Left renal pelvis (tissue), 4 donors: ENCODE measurements at places on chromosomes 3 and 15.

DNA sequence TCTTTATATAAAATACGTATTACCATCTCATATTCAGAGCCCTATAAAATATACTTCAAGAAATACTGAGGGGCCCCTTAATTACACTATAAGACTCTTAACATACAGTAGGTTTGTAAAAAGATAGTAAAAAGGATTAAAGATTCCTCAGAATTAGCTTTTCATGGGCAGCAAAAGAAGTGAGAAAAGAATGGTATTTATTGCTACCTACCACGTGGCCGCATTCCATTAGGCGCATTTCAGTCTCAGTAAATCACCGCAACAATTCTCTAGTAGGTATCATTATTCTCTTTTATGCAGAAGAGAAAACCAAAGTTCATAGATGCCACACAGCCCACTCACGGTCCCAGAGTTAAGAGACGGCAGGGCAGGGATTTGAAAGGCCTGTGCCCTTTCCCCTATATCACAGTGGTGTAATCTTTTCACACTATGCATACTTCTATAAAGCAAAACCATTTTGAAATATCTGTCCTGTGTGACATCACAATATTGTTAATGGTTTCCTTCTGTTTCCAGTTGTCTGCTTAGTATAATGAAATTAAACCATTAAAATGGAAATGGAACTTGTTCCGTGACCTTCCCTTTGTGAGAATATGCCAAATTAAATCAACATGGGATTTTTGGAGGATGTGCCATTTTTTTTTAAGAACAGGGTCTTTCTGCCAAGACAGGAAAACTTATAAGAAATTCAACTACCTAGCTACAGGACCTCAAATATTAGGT is 1072.2 kb downstream of the FHIT start:
- no peak for DNase-seq

- DNase-seq, result peak; percentile 39
These were observed 4.3 kb downstream of the MECOM start for GRCh38 chr3:169659096-169659819.

DNA sequence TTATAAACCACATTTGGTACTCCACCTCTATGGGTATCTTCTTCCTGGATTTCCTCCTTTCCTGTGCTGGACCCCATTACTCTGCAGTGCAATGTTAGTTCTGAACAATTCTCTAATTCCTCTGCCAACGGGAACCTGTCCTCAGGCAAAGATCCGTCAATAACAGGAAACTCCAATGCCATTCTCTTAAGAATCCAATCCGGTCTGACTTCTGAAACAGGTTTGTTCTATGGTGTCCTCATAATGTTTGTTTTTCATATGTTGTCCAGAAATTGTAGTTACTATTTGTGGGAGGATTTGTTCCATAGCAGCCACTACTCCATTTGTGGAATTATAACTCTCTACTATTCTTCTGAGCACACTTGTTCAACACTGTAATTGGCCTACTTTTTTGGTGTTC is 112.7 kb downstream of the TBL1XR1 start:
- no peak for DNase-seq

DNA sequence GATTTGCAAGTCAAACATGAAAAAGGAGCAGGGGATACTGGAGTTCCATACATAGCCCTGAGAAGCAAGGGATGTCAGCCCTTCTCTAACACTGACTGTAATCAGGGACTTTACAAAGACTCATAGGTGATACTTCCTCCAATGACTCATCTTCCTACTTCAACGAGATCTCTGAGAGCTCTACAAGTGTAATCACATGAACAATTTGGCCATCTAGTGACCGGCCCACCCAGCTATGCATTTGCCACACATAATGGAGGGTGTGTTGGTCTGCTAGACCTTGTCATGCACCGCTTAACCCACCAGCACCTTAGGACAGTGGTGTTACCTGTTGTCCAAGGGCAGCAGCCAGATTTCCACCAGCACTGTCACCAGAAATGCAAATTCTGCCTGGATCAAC is 75.3 kb downstream of the NCEH1 start:
- DNase-seq, result no peak

GRCh38 chr3:54067055-54067698 is 55.2 kb upstream of the CACNA2D3 start:
- no peak for DNase-seq

DNA sequence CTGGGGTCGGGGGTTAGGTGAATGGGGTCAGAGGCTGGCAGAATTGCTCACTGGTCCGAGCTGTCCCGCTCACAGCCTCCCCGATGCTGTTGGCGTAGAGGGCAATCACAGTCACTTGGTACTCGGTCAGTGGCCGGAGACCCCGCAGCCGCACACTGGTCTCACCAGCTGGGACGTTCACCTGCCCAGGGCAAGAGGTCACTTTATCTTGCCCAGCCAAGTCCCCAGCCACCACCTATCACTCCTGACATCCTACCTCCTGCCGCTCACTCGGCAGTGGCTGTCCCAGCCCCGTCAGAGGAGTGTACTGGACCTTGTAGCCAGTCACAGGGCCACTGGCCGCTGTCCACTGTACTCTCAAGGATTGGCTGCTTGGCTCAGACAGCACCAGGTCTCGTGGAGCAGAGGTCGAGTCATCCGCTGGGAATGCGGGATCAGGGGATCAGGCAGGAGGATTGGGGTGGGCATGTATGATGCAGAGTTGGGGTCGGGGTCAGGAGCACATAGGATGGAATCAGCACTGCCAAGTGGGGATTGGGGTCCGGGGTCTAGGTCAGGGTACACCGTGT is 2.5 kb downstream of the COL7A1 start:
- no peak for DNase-seq

DNA sequence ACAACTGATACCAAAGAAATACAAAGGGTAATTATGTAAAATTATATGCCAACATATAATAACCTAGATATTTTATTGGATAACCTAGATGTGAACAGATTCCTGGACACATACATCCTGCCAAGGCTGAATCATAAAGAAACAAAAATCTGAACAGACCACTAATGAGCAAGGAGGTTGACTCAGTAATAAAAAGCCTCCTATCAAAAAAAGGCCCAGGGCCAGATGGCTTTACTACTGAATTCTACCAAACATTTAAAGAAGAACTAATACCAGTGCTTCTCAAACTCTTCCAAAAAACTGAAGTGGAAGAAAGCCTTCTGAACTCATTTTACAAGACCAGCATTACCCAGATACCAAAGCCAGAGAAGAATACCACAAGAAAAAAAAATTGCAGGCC is 32.4 kb downstream of the THBS1 start:
- DNase-seq, result no peak

GRCh38 chr3:707041-707440 is 385.8 kb upstream of the CNTN6 start:
- no peak for DNase-seq

DNA sequence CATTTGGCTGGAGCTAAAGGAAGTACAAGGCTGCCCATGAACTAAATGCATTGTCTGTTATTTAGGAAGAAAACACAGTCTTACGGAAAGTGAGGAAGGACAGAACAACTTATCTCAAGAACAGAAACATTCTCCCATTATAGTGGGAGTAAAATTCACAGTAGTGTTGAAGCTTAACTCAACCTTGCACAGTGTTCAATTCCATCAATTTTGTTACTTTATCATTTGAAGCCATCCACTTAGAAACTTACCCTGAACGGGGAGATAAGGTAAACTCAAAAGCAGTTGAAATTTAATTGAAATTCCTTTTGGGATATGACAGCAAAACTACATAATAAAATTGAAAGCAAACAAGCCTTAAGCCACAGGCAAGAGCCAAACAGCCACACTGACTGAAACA is 186.9 kb downstream of the PCCB start:
- no peak for DNase-seq

DNA sequence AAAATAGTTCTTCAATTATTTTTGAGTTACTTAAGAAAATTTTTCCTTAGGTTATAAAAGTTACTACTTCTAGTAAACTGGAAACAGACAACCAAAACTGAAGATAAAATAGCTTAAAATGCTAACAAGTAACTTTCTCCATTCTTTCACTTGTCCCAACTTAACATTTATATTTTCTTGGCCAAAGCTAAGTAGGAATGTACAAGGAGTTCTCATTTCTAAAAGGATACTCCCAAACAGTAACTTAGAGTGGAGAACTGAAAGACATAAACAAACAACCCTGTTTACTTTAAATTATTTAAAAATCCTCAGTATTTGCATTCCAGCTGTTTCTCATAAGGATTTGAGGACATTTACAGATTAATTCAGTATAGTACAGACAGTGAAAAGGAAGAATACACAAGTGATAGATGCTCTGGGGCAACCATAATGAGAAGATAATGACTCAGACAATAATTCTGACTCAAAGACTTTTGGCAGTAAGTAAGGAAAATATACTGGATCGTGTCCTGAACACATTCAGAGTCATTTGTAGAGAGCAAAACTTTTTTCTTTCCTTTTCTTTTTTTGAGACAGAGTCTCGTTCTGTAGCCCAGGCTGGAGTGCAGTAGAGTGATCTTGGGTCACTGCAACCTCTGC is 29.2 kb upstream of the ANXA2 start:
- no peak for DNase-seq

DNA sequence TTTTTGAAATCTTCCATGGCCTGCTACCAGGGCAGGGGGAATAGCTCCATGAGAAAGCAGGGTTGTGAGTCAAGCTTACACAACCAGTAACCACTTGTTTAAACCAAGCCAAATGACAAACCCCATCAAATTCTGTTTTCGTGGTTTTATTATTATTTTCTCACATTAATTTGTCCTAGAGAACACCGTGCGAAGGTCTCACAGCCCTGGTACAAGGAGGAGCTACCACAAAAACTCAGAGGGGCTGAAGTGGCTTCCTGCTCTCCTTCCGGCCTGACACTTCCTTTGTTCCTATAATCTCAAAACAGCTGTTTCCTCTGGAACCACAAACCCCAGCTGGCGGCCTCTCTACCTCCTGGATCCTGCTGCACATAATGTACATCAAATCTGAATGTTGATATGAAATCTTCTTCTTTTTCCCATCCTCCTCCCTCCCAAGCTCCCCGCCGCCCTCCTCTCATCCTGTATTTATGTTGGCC is 375.9 kb downstream of the MCTP2 start:
- no peak for DNase-seq

DNA sequence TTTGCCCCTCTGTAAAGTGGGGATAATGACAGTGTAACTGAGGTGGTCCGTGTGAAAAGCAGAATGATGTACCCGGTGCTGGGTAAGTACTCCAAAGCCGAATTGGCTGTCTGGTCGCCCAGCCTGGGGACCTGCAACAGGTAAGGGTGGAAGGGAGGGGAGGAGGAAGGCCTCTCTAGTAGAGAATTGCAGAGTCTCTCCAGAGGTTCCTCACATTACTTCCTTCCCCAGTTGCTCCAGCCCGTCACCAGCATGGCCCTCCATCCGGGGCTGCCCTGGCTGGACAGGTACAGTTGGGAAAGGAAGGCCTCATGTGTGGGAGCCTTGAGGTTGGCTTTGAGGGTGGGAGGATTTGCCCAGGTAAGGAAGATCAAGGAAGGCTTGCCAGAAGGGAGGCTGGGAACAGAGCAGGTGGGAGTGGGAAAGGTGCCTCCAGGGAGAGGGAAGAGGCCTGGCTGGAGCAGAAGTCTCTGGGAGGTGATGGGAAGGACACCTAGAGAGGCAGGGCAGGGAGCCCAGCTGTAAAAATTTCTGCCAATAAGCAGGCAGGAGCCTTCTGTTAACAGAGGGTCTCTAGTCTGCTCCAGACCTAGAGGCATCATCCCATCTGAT is 1.7 kb upstream of the PSTPIP1 start:
- DNase-seq, result no peak

DNA sequence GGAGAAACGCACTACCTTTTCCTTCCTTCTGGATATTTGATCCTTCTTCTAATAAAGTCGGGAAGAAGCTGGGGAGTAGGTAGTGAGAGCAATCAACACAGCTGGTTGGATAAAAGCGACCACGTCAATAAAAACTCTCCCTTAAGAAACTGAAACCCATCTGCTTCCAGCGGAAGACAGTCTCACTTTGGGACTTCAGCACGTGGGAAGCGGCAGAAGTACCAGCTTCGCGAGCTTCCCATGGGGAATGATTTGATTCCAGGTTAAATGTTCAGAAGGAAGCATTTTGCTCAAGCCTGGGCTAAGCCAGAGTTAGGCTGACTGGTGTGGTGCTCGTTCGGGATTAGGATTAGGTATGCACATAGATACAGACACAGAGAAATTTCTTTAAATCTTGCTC is 262.3 kb upstream of the LYSMD4 start:
- DNase-seq, result no peak

GRCh38 chr3:48919215-48920138 is 835 bp downstream of the ARIH2 start:
- DNase-seq, result no peak

GRCh38 chr3:109923431-109923830 is 586.1 kb upstream of the DPPA4 start:
- DNase-seq, result no peak

- no peak for DNase-seq
These were observed 421.6 kb upstream of the CBLB start for GRCh38 chr3:106290304-106290997.

GRCh38 chr3:148066802-148067201 is 630.9 kb upstream of the AGTR1 start:
- DNase-seq, result no peak

- no peak for DNase-seq
These were observed 39.0 kb downstream of the ANAPC13 start for GRCh38 chr3:134446800-134447199.

GRCh38 chr3:183811638-183812037 is 13.7 kb downstream of the MAP6D1 start:
- no peak for DNase-seq

DNA sequence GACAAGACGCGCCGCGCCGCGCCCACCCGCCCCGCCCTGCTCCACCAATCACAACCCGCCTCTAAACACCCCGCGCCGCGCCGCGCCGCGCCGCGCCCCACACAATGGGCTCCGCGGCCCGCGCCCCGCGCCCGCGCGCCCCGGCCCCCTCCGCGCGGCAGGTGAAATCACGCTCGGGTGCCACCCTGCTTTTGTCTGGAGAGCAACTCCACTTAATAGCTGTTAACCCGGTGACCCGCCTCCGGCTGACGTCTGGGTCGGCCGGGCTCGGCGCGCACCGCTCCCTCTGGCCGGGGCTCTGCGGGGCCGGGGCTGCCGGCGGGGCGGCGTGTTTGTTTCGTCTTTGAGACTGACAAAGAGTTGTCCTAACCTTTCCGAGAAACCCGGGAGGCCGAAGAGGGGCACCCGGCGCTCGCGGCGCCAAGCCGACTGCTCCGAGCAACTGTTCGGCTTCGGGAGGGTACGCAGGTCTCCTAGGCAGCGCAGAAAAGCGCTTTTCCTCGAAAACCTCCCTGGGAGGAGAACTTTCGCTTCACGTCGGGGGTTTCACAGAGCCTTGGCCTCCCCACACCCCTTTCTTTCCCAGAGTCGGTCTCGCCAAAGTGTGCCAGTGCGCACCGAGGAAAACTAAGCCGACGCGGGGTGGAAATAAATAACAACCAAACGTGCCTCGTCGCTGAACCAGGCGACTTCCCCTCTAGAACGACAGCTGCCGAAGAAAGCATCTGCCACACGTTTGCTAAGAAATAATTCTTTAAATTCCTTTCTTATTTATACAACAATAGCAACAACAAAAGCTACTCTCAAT is 518.4 kb downstream of the FOXP1 start:
- peak; percentile 52 for DNase-seq

DNA sequence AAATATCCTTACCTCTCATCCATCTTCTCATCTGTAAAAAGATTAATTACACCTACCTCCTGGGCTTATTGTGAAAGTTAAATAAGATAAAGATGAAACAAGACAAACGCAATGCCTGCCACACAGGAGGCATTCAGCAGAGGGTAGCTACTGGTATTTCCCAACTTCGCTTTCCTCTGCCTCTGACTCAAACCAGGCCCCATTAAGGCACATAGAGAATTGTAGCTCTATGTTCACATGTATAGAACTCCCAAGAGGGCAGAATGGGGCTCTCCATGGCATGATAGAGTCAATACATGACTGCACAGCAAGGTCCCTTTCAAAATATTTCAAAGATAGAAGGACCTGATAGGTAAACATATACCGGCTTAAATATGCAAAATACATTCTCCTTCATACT is 1.4 kb downstream of the LYSMD2 start:
- no peak for DNase-seq
